Stimulated activated CD4-positive, alpha-beta T cell treated with anti-CD3 and anti-CD28 coated beads, Interleukin-1b, Interleukin-23, amount 100 ng/mL, for 1 hour (primary cell): ENCODE measurements at places on chromosomes 4 and X.

DNA sequence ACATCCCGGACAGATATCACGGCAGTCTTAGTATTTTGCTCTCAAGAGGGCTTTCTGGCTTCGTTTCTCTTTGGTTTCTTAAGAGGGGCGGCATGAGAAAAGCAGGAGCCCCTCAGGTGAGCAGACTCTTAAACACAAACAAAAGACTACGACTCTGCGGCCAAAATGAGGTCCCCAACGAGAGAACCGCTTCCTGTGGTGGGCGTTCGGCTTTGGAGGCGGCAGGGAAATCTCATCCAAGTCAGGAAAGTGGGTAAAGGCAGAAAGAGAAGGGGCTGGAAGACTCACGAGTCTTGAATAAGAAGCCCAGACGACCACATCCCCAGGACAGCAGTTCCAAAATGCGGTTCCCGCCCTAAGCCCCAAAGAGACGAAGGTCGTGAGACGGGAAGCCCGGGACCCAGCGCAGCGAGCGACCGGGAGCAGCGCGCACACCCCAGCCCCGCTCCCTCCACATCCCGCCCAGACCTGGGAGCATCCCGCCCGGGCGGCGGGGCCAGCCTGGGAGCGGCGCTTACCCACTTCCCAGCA is 409 bp downstream of the UGDH start:
- DNase-seq = no peak

- peak; percentile 24 for DNase-seq
Observed at GRCh38 chr4:337932-338758, 531 bp downstream of the ZNF141 start.

GRCh38 chr4:17797808-17798207 is 12.7 kb downstream of the DCAF16 start:
- no peak for DNase-seq

DNA sequence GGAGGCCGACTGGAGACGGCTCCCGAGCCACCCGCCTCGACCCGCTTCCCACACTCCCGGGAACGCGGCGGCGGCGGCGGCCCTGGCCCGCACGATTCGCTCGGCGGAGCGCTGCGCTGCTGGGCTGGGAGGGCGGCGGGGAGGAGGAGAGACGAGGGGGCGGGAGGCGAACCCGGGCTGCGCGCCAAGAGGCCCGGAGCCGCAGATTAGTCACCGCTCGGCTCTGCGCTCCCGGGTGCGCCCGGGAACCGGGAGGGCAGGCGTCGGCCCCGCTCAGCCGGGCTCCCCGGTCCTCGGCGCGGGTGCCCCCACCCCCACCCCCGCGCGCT is 11.2 kb upstream of the BCOR start:
- no peak for DNase-seq

DNA sequence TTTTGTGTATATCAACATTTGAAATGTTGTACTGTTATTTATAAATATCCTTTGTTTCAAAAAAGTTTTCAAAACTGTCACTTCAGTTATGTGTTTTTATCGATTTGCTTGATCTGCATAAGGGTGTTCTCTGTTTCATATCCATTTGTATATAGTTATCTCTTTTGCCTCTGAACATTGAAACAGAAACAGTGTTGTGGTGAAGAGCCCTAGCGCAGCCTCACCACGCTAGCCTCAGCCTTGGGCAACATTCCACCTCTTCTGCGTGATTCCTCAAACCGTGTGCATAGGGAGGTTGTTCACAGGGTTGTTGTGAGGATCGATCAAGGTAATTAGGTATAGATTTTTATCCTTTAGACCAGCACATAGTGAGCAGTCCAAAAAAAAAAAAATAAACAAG is 287.0 kb upstream of the GALNT7 start:
- DNase-seq = no peak

DNA sequence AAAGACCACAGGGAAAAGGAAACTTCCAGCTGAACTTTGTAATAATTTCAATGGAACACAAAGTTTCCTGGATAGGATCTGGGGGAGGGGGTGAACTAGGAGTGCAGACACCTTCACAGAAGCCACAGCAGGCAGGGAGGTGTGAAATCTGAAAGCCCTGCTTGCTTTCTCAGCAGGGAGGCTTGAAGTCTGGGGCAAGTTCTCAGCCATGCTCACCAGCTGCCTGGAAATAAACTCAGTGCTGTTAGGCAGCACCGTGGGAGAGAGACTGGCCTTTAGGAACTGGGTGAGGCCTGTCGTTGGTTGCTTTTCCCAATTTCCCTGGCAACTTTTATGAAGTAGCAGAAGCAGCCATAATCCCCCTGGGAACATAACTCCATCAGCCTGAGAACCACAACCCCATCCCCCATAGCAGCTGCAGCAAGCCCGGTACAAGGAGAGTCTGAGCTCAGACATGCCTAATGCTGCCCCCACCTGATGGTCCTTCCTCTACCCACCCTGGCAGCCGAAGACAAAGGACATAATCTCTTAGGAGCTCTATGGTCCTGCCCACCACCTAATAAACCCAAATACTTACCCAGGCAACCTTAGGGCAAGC is 39.2 kb upstream of the NMU start:
- DNase-seq = no peak

DNA sequence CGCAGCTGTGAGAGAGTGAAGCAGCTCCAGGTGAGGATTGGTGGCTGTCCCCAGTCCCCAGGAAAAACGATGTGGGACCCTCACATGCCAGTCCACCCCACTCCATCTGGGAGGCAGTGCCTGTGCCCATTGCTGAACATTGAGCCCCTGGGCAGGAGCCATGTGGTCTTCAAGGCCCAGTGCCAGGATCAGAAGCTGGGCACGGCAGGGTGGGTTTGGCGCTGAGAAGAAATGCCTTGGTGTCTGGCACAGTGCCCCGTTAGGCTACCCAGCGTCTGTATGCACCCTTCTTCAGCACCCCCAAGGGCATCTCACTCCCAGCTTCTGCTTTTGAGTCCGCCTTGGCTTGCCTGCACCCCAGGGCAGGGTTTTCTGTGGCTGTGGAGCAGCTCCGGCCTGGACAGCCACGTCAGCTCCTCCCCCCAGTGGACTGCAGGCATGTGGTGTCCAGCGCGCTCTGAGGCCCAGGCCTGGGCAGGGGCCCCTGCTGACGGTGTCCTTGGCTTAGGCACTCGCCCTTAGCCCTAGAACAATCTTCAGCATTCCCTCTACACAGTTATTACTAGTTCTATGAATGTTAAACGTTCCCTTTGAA is 28.6 kb downstream of the RGS12 start:
- DNase-seq = no peak

GRCh38 chr4:90093526-90093925 is 33.7 kb upstream of the CCSER1 start:
- DNase-seq = no peak
